CD8-positive, alpha-beta memory T cell (primary cell): ENCODE measurements at places on chromosomes 7 and 10.

DNA sequence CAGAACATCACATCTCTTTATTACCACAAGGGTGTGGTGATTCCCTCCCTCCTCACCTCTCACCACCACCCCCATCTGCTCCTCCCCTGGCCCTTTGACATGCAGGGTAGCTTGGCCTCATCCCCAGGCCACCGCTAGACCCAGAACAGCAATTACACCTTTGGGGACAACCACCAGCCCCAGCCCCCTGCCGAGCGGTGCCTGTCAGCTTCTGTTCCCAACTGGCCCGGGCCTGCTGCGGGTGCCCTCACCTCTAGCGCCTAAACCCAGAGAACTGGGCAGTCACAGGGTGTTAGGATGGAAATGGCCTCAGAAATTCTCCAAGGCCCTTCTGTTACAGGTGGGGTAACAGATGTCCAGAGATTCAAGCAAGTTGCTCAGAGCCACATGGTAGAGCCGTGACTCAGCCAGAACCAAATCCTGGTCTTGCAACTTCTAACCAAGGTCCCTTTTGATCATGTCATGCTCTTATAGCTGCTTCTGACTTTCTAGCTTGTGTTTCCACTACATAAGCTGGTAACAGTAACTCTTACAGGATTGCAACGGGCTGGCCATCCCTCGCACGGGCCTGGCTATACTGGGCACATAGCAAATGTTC lies 78.0 kb downstream of the PRKAG2 start:
- DNase-seq: no peak
- peaks cover 7% of the 10 kb centered on the region for H3K4me1 ChIP-seq
- H3K27ac ChIP-seq: no peak overlapping the region

- no peak overlapping the region for H3K27ac ChIP-seq
- no peaks in the 10 kb centered on the region for H3K36me3 ChIP-seq
Measured at GRCh38 chr10:96693431-96693830, 26.9 kb downstream of the PIK3AP1 start.

DNA sequence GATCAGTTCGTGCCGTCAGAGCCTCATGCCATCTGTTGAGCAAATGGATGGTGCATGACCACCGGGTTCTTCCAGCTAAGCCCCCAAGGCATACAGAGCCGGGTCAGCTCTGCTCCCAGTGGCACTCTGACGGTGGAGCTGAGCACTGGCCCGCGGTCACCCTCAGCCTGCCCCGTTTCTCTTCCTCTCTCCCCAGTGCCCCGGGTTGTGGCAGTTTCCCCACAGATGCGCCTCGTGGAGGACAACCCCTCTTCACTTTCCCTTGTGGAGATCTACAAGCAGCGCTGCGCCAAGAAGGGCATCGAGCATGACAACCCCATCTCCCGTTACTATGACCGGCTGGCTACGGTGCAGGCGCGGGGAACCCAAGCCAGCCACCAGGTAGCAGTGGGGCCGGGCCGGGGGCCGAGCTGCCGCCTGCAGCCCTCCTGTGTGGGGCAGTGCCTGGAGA lies 129.9 kb downstream of the TRRAP start:
- H3K36me3 ChIP-seq: peaks cover 56% of the 10 kb centered on the region
- H3K4me1 ChIP-seq: no peaks in the 10 kb centered on the region
- no peak overlapping the region for H3K4me3 ChIP-seq
- no peak for DNase-seq
- no peak overlapping the region for H3K27ac ChIP-seq
- no peaks in the 10 kb centered on the region for H3K27me3 ChIP-seq

GRCh38 chr10:73968098-73968521 lies 29.8 kb upstream of the VCL start:
- no peaks in the 10 kb centered on the region for H3K27me3 ChIP-seq
- peak; percentile 29 for DNase-seq
- no peaks in the 10 kb centered on the region for H3K36me3 ChIP-seq
- H3K4me3 ChIP-seq: no peak overlapping the region
- H3K27ac ChIP-seq: no peak overlapping the region
- peaks cover 12% of the 10 kb centered on the region for H3K4me1 ChIP-seq

DNA sequence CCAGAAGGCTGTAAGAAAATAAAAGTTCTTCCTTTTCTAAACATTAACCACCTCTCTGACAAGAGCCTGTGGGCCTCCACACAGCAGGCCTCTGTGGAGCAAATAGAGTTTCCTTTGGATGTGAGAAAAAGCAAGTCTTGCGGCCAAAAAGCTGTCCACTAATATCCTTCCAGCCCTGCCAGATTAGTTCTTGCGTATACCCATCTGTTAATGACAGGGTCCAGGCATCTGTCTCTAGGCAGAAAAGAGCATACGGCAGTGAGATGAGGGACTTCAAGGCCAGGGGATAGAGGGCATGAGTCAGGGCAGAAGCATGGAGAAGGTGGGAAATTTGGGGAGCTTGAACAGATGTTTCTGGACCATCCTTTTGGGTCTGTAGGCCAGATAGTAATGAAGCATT lies 164.9 kb downstream of the NSUN6 start:
- no peak overlapping the region for H3K4me3 ChIP-seq
- H3K36me3 ChIP-seq: no peaks in the 10 kb centered on the region
- DNase-seq: no peak
- H3K27me3 ChIP-seq: no peaks in the 10 kb centered on the region
- no peak overlapping the region for H3K27ac ChIP-seq
- no peaks in the 10 kb centered on the region for H3K4me1 ChIP-seq

DNA sequence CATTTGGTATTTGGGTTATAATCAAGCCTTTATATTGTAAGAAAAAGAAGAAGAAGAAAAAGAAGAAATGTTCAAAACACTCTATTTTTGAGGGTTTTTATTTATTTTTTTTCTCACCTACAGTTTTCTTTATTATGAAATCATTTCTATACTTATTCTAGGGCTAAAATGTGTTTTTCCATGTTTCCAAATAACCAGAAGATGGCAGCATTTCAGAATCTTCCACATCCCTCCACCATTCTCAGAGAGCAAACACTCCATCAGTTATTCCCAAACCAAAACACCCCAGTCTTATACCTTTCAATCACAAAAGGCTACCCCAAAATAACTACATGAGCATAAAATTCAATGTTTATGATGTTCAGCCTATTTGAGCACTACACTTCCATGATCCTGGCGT lies 38.7 kb upstream of the PPP1R17 start:
- H3K36me3 ChIP-seq: no peaks in the 10 kb centered on the region
- no peak overlapping the region for H3K4me3 ChIP-seq
- DNase-seq: no peak
- no peak overlapping the region for H3K27ac ChIP-seq
- no peaks in the 10 kb centered on the region for H3K27me3 ChIP-seq

GRCh38 chr7:116421298-116421697 lies 78.2 kb upstream of the CAV2 start:
- no peaks in the 10 kb centered on the region for H3K27me3 ChIP-seq
- DNase-seq: no peak
- H3K4me3 ChIP-seq: no peak overlapping the region
- no peak overlapping the region for H3K27ac ChIP-seq
- H3K4me1 ChIP-seq: no peaks in the 10 kb centered on the region

DNA sequence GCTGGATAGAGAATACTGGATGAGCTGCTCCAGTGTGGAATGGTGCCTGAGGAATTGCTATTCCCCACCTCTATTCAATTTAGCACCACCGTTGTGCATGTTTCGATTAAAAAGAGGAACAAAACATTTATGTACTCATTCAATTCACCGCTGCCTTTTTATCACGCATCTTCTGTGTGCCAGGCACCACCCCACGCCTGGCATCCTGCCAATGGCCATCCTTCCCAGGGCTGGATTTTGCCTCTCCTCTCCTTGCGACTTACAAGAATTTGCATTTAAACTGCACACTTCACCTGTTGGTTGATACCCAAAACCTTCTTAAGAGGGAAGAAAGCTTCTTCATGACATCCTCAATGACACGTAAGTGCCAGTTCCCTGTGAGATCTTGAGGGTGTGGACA lies 110.2 kb upstream of the DPP6 start:
- no peaks in the 10 kb centered on the region for H3K27me3 ChIP-seq
- no peak overlapping the region for H3K4me3 ChIP-seq
- H3K4me1 ChIP-seq: no peaks in the 10 kb centered on the region

DNA sequence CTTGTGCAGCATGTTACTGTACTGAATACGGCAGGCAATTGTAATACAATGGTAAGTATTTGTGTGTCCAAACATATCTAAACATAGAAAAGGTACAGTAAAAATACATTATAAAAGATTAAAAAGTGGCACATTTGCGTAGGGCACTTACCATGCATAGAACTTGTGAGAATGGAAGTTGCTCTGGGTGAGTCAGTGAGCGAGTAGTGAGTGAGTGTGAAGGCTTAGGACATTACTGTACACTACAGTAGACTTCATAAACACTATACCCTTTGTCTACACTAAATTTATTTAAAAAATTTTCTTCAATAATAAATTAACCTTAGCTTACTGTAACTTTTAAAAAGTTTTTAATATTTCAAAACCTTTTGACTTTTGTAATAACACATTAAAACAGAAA lies 37.5 kb downstream of the BPGM start:
- no peak overlapping the region for H3K4me3 ChIP-seq
- no peaks in the 10 kb centered on the region for H3K4me1 ChIP-seq
- no peaks in the 10 kb centered on the region for H3K27me3 ChIP-seq
- no peak for DNase-seq
- H3K36me3 ChIP-seq: no peaks in the 10 kb centered on the region
- H3K27ac ChIP-seq: no peak overlapping the region

DNA sequence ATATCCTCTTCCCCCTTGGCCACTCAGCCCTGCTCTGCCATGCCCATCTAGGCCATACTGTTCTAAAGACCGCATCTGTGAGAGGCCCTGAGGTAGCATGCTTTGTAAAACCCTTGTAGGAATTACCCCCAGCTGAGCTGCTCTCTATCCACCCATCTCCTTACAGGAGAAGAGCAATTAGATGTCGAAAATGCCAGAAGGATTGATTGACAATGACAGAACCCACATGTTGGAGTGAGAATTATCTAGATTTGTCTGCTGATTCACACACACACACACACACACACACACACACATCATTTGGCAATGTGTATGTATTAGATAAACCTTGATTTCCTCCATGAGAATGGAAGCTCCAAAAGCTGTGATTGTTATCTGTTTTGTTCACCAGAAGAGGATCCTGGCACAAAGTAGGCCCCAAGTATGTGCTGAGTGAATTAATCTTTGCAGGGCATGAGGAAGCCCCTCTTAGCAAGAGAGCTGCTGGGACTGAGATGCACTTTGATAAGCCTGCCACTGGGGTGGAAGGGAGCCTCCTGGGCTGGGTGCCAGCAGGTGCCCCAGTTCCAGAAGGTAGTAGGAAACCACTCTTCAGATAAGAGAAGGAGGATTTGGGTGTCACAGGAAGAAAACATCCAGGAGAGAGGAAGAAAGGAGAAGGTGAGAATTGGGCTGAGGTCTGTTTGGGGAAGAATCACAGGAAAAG lies 187.5 kb upstream of the ADO start:
- no peaks in the 10 kb centered on the region for H3K27me3 ChIP-seq
- no peak overlapping the region for H3K27ac ChIP-seq
- no peaks in the 10 kb centered on the region for H3K36me3 ChIP-seq
- H3K4me1 ChIP-seq: peaks cover 4% of the 10 kb centered on the region

- no peaks in the 10 kb centered on the region for H3K27me3 ChIP-seq
- no peaks in the 10 kb centered on the region for H3K36me3 ChIP-seq
- no peaks in the 10 kb centered on the region for H3K4me1 ChIP-seq
- no peak overlapping the region for H3K27ac ChIP-seq
- H3K4me3 ChIP-seq: no peak overlapping the region
- DNase-seq: no peak
Measured at GRCh38 chr10:4944841-4945240, 18.4 kb upstream of the AKR1C1 start.

DNA sequence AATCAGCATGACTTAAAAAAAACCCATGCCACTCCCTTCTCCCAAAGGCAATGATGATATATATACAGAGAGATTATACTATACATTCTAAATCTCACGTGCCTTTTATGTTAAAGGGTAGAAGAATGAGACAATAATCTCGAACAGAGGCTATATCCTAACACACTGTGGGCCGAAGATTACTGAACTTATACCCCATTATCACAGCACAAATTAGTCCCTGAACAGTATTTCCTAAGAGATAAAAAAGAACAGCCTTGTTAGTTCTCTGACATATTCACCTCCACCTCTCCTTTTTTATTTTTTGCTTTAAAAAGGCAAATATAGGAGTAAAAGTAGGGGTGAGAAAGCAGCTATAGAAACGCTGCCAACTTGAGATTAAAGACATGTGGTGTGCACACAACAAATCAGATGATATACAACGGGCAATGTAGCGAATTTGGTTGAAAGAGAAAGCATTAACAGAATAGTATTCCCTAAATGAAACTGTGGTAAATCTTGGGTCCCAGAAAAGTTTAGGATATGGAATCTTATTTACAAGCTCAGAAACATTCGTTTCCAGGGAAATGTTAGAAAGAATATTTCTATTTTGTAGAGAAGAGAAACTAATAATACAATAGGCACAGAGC lies 69.5 kb downstream of the JMJD1C start:
- H3K36me3 ChIP-seq: no peaks in the 10 kb centered on the region
- no peak for DNase-seq
- H3K27ac ChIP-seq: no peak overlapping the region

DNA sequence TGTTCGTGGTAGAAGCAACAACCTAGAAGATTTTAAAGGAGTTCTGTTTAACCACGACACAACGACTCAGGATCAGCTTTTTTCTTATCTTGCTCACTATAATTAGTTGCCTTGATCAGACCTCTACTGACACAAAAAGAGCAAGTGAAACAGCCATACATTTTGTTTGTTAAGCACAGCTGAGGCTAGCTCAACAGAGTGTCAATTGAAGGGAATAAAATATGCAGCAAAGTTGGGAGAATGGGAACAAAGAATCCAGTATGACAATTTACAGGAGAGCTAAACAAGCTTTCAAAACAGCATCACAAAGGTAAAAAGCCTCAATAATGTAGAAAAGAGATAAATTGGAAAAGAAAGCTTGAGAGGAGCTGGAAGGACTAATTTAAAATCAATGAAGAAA lies 40.5 kb upstream of the HERPUD2 start:
- no peak overlapping the region for H3K27ac ChIP-seq
- H3K4me1 ChIP-seq: peaks cover under 1% of the 10 kb centered on the region
- H3K36me3 ChIP-seq: no peaks in the 10 kb centered on the region

- H3K27me3 ChIP-seq: no peaks in the 10 kb centered on the region
- no peak for DNase-seq
- no peak overlapping the region for H3K4me3 ChIP-seq
- no peaks in the 10 kb centered on the region for H3K36me3 ChIP-seq
Measured at GRCh38 chr10:88181902-88182600, 318.6 kb downstream of the PTEN start.

DNA sequence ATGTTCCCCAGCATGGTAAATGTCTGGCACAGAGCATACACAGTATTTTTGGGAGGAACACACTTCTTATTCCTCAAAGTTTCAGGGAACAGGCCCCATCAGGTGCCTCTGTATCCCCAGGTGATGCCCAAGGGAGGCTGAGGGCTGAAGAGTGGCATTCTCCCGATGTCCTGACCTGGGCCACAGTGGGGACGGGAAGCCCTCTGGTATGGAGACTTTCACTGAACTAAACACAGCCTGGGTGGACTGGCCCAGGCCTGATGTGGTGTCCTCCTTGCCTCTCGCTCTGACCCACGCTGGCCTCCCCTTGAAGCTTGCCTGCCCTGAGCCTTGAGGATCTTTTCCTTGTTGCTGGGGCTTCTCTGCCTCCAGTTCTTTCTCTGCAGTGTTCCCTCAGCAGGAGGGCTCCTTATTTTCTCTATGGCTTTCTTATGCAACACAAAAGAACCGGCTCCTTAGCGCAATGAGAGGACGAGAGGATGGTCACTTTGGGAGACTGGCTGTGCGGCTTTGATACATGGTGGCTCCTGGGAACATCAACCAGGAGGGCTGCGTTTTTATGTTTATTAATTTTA lies 157.5 kb upstream of the TNS3 start:
- no peak overlapping the region for H3K4me3 ChIP-seq
- H3K27me3 ChIP-seq: no peaks in the 10 kb centered on the region
- H3K4me1 ChIP-seq: no peaks in the 10 kb centered on the region
- no peak overlapping the region for H3K27ac ChIP-seq

- H3K4me1 ChIP-seq: peaks cover 7% of the 10 kb centered on the region
- no peak overlapping the region for H3K4me3 ChIP-seq
- no peak overlapping the region for H3K27ac ChIP-seq
- H3K36me3 ChIP-seq: peaks cover 4% of the 10 kb centered on the region
Measured at GRCh38 chr10:96570983-96571964, 15.5 kb downstream of the TM9SF3 start.
